Globus pallidus (tissue), 1 donor: ENCODE measurements at places on chromosomes 3 and 15.

GRCh38 chr3:186097317-186097662 lies 11.6 kb downstream of the ETV5 start:
- no peak for DNase-seq

GRCh38 chr3:190155752-190156151 lies 35.1 kb upstream of the P3H2 start:
- no peak for DNase-seq

DNA sequence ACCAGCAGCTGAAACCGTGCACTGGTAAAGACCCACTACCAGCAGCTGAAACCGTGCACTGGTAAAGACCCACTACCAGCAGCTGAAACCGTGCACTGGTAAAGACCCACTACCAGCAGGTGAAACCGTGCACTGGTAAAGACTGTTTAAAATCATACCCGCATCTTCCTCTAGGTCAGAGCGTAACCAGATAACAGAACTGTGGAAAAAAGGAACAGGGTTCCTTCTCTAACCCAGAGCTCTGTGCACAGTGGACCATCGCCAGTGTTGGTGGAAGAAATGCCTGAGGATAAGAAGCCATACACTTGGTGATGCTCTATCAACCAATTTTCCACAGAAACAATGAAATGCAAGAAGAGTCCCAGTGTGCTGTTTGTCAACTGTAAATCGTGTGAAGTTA lies 243.4 kb downstream of the NTRK3 start:
- DNase-seq, result no peak

GRCh38 chr3:48692551-48692950 lies 6.8 kb upstream of the NCKIPSD start:
- peak; percentile 43 for DNase-seq

GRCh38 chr3:73228437-73228836 lies 167.0 kb downstream of the EBLN2 start:
- no peak for DNase-seq

DNA sequence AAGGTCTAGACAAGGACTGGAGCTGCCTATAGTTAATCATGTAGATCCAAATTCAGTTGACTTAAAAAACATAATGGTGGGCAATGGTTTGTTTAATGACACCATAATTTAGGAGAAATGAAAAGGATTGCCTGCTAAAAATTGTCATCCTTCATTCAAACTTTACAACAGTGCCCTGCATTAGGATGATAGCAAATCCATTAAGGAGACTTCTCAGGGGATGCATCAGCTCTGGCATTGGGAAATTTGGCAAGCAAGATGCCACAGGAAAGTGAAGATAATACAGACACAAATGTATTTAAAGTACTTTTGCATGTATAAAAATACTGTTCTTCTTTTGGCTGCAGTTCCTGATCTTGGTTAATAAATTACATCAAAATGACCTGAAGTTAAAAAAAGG lies 93.1 kb upstream of the SKOR1 start:
- no peak for DNase-seq

GRCh38 chr3:38163841-38164642 lies 1.3 kb upstream of the OXSR1 start:
- no peak for DNase-seq

DNA sequence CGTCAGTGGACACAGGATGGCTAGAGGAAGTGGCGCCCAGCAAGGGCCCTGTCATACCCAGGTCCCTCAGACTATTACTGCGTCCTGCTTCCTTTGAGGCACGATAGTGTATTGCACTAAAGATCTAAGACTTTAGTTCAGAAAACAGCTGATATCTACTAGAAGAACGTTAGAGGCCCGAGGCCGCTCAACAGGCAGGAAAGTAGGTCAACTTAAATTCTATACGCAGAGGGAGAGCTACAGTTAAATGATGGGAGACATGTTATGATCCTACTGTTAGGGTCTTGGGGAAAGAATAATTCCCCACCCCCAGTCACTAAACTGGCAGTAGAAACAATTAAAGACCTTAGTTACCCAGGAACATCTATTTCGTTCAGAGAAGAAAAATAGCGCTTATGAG lies 317.8 kb downstream of the CHST2 start:
- no peak for DNase-seq

GRCh38 chr3:45777111-45777745 lies 19.1 kb downstream of the SLC6A20 start:
- DNase-seq, result no peak

DNA sequence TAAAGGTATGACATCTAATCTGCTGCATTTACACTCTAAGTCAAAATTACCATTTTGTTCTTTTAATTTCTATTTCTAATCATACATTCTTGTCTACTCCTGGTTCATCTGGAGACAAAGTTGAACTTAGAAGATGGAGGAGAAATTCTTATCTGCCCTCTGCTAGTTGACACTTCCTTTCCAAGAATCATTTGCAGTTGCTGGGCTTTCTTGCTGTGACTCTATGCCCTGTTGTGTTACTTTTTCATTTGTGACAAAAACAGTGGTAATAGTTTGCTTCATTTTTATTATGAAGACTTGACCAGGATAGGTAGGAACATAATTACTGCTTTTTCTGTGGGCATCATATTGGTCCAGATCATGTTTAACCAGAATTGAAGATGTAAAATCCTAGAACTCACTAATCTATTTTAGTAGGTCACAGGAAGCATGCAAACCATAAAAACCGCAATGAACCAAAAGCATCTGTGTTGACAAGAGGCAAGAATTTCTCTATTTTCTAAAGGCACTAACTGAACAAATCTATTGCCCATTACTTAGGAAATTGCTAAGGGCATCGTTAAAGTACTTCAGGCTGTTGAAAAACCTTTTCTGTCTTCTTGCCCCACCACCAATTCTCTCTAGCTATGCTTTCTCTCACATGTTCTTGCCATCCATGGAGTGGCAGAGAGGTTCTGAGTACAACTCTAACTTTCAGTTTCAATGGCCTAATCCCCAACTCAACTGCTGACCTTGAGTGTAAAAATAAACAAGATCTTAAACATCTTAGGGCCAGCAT lies 4.2 kb upstream of the CCR2 start:
- DNase-seq, result no peak

DNA sequence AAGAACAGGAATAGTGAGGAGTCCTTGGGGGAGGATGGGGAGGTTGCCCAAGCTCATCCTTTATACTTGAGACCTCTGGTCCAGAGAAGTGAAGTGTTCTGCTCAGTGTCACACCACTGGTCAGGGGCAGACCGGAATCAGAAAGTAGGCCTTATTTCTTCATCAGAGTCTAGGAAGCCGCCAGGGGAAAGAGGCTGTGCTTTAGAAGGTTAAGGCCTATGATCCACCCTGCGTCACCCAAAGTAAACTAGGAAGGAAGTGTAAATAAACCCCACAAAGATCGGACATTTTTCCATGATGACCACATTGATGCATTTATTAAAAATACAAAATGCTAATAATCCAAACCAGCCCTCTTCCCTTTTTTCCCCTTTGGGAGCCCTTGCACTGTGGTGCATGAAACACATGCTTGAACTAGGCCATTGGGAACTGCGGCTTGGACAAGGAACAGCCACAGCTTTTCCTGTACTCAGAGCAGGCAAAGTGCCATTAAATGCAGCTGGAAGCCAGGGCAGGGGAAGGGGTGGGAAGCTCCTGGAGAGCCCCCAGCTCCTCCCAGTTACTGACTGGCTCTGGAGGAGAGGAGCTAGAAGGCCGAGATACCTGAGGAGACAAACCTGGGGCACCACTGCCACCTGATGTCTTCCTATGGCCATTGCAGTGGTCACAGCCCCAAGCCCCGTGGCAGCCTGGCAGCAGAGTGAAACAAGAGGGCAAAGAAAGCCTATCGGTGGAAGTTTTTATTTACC lies 37.0 kb downstream of the CDC25A start:
- peak; percentile 59 for DNase-seq

DNA sequence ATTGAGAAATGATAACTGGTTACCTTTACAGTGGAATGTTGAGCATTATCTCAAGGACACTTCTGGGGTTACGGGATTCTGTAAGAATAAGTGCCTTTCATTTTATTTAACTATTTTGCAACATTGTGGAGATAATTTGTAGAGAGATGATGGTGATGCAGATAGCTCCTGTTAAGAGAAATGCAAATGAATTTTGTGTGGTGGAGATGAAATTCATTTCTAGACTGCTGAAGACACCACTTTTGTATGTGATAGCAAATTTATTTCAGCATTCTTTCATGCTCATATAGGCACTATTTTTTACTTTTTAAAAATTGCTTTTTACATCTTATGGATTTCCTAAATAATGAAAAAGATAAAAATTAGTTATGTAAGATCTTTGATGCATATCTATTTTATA lies 463.3 kb upstream of the CBLB start:
- DNase-seq, result no peak

DNA sequence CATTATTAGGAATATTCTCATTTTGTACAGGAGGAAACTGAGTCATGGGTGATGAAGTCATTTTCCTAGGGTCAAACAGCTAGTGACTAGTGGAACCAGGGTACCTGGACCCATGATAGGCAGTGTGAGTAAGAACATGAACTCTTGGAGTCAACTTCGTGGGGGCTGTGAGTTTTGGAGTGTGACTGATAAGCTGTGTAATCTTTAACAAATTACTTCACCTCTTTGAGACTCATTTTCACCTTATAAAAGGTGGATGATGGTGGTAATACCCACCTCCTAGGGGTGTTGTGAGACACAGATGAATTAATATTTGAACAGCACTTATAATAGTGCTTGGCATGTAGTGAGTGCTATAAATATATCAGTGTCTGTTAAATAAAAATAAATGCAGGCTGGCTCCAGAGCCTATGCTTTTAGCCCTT lies 9.1 kb downstream of the SEMA6D start:
- no peak for DNase-seq
